ENCODE measurements at places on chromosomes 2 and 18.
A peak's percentile ranks its signal among the peaks of the same experiment; 100 is the strongest.

- DNase-seq: no peak
Measured at GRCh38 chr2:160064916-160065315, 2.5 kb upstream of the PLA2R1 start.

- peak; percentile 83 for DNase-seq
Measured at GRCh38 chr2:24971536-24972314, at the start of gene DNAJC27. DNAJC27 (minus strand) TSS chr2:24971955; CDS start chr2:24971904, 51 bp downstream.

DNA sequence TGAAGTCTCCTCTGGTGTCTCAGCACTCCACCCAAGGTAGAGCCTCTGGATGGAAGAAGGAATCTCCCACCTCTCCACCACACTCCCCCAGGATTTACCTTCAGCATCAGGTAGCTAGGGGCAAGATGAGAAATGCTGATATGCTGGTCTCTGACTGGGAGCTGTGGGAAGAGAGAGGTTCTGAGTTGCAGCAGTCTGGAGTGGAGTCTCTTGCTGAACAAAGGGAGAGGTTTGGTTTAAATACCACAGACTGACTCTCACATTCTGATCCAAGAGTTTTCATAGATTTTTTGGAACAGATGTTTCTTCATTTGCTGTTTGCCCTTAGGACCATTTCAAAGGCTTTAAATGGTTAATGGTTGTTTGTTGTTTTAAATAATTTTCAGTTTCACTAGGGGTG is 1.1 kb upstream of the CFLAR start:
- no peak for DNase-seq

GRCh38 chr18:25915907-25916306 is 174.5 kb downstream of the SS18 start:
- no peak for DNase-seq

GRCh38 chr2:112529757-112530156 is 12.5 kb upstream of the POLR1B start:
- DNase-seq: no peak

DNA sequence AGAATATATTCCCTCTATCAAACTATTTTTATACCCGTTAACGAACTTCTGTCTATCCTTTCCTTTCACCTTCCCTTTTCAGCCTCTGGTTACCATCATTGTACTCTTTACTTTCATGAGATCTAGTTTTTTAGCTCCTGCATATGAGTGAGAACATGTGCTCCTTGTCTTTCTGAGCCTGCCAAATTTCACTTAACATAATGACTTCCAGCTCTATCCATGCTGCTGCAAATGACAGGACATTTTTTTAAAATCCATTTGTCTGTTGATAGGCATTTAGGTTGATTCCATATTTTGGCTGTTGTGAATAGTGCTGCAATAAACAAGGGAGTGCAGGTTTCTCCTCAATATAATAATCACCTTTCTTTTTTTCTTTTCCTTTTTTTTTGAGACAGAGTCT is 8.2 kb upstream of the CCDC195 start:
- no peak for DNase-seq

DNA sequence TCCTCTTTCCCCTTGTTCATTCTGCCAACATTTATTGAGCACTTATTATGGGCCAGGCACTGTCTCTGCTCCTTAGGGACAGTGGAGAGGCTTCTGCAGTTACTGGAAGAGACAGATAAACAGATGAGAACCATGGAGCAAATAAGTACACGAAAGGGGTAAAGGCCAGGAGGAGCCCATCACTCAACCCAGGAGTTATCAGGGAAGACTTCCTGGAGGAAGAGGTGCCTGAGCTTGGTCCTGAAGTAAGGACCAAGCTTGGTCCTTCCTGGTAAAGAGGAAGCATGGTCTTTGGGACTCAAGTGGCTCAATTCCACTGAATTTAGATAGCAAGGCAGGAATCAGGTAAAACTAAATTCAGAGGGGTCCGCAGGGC is 1.7 kb downstream of the ACTG2 start:
- DNase-seq: no peak

GRCh38 chr2:60331115-60331809 is 222.2 kb downstream of the BCL11A start:
- DNase-seq: no peak

DNA sequence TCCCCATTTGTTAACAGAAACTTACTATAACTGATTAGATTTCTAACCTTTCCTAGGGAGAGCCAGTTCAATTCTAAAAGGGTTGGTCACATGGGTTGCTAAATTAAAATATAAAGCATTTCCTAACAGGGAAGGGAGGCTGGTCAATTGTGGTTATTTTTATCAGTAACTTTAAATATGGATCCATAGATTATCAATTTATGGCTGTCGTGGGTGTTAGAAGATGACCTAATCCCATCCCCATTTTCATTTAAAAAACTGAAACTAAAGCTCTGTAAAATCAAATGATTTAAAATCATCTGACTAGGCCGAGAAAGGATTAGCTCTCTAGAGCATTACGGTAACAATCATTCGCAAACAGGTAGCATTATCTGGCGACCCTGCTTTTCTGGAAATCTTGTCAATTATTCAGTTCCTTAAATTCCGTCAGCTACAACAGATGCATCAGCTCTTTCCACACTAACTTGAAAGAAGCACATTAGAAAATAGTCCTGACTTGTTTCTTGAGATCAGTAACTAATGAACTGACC is 953 bp upstream of the HNRNPA3 start:
- DNase-seq: no peak

- no peak for DNase-seq
Measured at GRCh38 chr2:3617198-3617890, 22.4 kb downstream of the COLEC11 start.

DNA sequence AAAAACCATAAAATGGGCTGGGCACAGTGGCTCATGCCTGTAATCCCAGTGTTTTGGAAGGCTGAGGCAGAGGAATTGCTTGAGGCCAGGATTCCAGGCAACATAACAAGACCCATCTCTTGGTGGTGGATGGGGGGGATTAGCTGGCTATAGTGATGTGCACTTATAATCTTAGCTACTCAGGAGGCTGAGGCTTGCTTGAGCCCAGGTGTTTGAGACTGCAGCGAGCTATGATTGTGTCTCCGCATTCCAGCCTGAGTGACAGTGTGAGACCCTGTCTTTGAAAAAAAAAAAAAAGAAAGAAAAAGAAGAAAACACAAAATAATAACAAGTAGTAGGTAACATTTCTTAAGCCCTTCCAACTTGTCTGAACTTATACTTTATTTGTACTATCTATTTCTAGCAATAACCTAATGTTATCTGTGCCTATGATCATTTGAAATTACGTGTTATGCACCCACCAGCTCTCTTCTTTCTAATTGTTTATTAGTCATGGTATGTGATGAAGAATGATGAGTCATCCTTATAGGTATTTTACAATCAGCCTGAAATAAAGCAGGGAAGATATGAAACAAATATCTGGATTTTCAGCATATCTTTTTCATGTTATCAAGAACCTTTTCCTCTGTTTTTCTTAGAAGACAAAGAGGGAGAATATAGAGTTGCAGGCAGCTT is 129.3 kb upstream of the UNC80 start:
- DNase-seq: no peak

- DNase-seq: no peak
Measured at GRCh38 chr2:12714391-12715221, 2.1 kb upstream of the TRIB2 start.

GRCh38 chr2:120539937-120540718 is 194.2 kb downstream of the INHBB start:
- peak; percentile 65 for DNase-seq

DNA sequence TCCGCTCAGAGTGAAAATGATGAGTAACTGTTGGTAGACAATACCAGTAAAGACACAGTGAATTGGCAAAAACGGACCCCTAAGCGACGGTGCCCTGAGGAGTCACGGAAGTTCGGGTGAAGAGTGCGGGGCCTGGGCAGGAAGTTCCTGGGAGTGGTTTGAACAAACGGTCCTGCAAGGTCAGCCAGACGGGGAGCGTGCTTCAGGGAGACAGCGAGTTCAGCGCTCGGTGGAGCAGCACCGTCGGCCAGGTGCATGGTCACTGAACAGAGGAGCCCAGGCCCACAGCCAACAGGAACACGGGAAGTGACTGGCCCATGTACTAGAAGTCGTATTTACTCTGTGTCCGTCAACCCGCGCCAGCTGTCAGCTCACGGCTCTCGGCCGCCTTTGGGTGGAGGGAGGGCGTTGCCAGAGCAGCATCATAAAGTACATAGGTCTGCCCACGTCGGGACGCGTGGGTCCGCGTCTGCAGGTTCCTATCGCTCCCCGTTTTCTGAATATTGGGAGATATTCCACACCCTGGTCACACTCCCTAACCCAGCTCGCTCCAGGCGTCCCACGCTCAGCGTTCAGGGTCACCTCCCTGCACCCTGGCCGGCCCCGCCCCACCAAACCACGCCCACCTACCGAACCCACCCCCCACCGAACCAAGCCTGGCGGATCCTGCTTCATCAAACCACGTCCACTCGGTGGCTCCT is 75.6 kb upstream of the UXS1 start:
- no peak for DNase-seq

- DNase-seq: peak; percentile 50
Measured at GRCh38 chr18:68604256-68604655, 110.7 kb downstream of the TMX3 start.

DNA sequence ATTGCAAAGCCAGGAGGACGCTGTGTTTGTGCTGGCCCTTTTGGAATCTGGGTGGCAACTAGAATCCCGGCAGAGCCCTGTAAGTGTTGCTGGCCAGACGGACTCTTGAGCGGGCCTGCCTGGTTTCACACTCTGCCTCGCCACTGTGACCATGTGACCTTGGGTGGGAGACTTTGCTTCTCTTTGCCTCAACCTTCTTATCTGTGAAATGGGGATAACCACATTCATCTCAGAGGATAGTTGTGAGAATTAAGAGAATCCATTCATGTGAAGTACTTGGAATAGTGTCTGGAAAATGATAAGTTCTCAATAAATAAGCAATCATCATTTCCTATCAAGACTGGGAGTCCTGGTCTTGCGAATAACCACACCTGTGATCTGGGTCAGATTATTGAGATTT is 105.6 kb downstream of the LIPG start:
- no peak for DNase-seq

- no peak for DNase-seq
Measured at GRCh38 chr2:122815120-122815519, 1059.7 kb downstream of the TSN start.

DNA sequence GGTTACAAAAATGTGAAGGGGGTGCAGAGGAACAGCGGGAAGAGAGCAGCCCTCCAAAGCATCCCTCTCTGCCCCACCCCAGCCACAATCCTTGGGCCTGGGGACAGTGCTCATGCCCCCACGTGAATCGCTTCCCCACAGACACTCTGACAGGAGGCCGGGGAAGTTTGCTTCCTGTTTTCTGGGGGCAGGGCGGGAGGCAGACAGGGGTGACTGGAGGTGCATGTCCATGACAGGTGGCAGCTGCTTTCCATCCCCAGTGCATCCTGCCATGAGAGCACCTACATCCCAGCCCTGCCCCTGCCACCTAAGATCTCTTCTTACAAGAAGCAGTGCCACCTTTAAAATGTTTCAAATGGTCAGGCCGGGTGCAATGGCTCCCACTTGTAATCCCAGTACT is 47.2 kb upstream of the UBE2F start:
- DNase-seq: no peak

- DNase-seq: no peak
Measured at GRCh38 chr18:8517276-8517675, 92.0 kb upstream of the RAB12 start.

DNA sequence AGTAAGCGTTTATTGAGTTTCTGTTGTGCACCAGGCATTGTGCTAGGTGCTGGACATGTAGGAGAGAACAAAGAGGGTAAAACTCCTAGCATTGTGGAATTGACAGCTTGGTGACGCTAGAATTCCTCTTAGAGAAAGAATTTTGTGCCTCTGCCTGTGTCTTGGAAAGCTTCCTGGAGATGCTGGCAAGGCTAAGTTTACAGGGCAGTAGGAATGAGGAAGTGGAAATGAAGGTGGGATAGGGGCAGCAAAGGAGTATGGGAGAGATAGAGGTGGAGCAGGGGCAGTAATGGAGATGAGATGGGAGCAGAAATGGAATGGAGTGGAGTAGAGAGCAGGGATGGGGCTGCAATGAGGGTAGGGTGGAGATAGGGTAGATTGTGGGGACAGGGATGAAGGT is 29.8 kb downstream of the GPR39 start:
- no peak for DNase-seq

DNA sequence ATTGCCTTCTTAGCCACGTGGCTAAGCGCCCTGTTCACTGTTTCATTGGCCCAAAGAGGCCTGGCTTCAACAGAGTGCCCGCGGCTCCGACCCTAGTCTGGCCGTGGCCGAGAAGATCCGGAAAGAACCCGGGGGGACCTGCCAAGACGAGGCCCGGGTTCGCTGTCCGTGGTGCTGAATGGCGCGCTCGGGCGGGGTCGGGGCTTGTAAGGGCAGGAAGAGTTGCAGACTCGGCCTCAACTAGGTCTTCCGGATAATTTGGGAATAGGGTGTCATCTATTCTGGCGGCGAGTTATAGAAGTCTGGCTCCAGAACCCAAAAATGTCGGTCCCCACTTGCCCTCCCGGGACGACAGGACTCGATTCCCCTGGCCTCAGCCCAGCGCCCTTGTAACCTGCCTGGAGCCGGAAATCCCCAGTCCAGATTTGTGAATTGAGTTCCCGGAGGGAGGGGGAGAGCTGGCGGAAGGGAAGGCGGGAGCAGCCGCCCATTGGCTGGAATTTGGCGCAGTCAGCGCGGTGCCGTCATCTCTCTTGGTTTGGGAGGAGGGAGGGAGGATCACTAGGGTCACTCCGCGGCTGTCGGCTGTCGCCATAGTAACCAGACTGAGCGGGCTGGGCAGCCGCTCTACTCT is 3.5 kb downstream of the CDK5R2 start:
- peak; percentile 40 for DNase-seq

DNA sequence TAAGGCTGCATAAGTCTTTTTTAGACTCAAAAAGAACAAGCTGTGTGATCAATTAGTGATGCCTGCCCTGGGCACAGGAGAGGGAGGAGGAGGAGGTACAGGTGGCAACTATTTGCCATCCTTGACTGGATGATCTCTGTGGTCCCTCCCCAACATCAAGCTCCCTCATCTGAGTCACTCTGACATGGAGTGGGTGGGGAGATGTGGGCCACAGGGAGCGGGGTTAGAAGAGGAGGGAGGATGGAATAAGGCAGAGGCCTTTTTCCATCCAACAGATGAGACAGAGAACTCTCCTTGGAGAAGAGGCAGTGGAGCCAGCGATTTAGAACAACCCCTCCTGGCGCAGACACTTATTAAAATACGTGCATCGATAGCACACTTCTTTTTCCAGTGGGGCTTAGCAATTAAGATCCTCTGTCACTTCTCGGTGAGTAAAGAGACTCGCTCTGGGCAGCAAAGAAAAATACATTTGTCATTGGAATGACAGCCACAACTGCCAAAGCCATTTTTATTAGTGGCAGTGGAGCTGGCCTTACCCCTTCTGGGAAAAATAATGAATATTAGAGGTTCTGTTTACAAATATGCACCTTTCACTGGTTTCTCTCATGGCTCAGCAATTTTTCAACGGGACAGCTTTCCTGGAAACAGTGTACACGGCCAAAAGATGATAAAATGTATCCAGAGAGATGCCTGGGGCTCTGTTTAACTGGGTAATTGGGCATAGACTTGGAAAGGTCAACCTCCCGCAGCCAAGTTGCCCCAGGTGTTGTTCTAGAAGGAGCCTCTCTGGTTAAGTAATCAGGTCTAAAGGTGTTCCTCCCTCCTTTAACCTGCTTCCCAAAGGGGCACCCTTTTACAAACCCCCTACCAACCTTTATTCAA is 238.4 kb upstream of the CXCR4 start:
- DNase-seq: no peak
